Spleen (tissue), 13 donors: ENCODE measurements at places on chromosomes 16 and 17.

GRCh38 chr17:38663964-38664644 is 10.7 kb downstream of the EPOP start:
- no peak for DNase-seq

DNA sequence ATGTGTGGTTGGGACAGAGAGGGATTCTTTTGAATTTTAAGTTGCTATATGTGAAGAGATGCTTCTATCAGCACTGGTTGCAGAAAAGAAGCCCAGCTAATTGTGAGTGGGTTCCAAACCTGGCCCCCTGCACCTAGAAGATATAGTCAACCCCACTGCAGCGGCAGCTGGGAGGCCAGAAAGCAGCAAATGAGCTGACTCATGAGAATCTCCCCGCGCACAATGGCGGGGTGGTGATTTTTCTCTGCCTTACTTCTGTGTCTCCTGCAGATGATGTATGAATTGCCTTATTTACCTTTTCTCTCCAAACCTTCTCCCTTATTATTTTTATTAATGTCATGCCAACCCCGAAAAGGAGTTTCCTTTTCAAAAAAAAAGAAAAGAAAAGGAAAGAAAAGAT is 89.7 kb downstream of the MAF start:
- DNase-seq = no peak

GRCh38 chr17:35555691-35556090 is 4.9 kb downstream of the SLFN14 start:
- no peak for DNase-seq

DNA sequence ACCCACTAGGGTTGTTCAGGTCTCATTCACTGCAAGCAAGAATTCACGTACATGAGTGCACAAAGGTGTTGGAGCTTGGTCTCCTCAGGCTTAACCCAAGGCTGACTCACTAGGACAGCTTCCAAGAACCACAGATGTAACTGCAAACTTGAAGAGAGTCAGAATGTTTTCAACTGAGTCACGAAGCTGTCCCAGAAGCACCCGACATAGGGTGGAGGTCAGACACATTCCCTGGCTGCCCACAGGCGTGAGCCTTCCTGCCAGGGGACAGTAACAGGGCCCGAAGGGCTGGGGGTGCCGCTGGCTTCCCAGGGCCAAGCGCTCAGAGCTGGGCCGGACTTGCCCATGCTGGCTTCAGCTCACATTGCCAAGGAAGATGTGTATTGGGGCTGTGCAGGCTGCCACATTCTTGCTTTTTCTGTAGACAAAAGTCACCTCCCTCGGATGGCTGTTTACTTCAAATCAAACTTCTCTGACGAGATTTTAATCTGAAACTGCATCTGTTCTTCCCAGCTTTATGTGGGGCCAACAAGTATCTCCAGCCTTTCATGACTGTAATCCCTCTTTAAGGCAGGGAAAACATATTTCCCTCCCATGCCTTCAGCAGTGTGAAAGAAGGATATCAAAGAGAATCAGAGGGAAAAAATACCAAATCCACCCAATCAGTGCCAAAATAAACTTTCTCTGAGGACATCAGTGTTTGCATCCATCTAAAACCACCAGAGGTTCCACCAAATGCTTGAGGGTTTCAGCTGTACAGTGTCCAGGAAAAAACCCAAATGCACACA is 14.3 kb downstream of the CMTM3 start:
- peak; percentile 35 for DNase-seq

DNA sequence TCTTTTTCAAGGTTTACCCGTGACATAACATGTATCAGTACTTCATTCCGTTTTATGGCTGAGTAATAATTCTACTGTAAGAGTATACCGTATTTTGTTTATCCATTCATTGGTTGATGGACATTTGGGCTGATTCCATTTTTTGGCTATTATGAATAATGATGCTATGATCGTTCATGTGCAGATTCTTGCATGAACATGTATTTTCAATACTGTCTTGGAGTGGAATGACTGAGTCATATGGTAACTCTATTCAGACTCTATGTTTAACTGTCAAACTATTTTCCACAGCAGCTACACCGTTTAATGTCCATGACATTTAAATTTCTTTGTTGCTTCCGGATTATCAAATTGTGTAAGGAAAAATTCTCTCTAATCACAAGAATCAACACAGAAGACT is 17.9 kb downstream of the BFAR start:
- DNase-seq = no peak

DNA sequence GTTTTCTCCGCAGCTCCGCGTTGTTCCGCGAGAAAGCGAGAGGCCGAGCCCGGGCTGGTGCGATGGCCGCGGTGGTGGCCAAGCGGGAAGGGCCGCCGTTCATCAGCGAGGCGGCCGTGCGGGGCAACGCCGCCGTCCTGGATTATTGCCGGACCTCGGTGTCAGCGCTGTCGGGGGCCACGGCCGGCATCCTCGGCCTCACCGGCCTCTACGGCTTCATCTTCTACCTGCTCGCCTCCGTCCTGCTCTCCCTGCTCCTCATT is 404 bp downstream of the EMC6 start:
- DNase-seq = no peak

DNA sequence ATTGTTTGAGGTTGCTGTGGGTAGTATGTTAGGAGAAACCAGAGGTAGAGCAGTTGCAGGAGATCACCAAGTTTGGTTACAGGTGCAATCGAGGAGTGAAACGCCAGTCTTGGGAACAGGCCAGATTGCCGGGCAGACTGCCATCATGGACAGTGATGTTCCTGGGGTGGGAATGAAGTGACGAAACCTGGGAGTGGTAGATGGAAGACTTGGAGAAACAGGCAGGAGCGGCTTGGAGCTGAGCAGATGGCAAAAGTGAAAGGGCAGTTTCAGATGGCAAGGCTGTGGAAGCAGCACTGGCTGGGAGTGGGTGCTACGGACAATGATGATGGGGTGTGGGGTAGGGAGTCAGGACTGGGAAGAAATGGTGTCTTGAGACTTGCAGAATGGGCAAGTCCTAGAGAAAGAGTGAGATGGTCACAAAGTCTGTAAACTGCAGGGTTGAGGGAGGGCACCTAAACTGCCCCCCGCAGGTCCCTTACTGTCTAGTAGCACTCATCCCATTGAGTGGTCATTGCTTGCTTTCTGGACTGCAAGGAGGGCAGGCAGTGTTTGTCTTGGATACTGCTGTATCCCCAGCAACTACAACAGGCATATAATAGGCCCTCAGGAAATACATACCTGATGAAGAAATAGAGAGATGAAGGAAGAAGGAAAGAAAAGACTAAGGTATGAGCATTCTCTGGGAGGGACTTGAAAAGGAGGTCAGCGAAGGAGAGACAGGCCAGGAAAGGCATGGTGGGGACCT is 29.5 kb upstream of the ULK2 start:
- DNase-seq = peak; percentile 39

DNA sequence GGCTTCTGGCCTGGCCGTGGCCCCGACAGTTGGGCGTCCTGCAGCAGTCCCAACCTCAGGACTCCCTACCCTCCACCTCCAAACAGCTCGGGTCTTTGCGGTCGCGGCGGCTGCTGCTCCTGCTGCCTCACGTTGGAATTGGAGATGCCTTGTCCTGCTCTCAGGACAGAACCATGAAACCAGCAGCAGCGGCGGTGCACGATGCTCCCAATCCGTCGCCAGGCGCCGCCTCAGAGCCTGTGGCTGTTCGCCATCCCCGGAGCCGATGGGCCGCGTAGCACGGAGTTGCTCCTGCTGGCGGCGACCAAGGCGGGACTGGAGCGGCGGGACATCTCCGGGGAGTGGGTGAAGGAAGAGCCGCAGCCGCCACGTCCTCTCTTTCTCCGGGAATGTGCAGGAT is 1965.9 kb downstream of the TP53TG3F start:
- no peak for DNase-seq
